ENCODE measurements at places on chromosomes 5 and 9.

DNA sequence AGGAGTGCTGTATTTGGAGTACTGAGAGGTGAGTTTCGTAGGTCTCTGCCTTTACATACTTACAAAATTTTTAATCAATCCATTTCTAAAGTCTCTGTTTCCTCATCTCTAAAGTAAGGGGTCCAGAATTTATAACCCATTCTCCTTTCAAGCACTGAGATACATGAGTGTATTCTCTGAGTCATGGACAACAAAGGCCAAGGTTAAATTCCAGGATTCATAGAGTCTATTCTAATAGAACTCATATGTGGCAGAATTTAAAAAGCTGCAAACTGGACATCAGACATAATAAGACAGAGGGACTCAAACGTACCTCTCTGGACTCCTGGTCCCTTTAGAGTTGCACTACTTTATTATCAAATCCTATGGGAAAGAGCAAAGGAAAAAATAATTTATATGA is 112.5 kb upstream of the SLIT3 start:
- no peak for DNase-seq

DNA sequence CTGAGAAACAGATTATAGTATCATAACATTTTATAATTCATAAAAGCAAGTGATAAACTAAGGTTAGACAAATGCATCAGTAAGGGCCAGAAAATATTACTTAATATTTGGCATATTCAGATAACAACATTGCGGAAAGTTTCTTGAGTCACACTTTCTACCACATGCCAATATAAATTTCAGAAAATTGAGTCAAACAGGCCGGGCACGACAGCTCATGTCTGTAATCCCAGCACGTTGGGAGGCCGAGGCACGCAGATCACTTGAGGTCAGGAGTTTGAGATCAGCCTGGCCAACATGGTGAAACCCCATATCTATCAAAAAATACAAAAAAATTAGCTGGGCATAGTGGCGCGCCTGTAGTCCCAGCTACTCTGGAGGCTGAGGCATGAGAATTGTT is 47.1 kb downstream of the SLC38A9 start:
- no peak for DNase-seq

DNA sequence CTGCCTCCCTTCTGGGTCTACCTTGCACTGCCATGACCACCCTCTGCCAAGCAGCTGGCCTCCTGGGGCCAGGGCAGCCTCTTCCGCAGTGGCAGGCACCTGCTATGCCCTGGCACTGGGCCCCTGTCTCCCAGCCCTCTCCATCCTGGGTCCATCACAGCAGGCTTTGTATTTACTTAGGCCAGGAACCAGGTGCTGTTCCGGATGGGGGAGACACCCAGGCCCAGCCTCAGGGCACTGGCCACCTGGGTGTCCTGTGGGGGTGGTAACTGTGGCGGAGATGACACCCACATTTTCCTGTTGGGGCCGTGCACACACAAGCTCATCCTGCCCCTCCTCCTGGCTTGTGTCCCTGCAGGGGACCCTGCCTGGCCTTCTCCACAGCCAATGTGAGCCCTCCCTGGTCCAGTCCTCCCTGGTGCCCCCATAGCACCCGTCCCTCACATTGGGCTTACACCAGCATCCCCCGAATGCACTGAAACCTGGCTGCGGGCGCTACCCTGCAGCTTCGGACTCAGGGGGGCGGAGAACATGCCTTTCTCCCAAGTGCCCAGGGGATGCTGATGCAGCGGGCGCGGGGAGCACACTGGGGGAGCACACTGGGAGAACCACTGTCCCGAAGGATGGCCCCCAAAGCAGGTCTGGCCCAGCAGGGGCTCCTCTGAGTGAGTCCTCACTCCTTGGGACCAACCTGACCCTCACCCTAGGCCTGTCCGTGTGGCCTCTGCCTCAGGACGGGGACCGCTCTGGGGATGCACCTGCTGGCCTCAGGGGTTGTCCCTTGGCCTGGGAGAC is 17.9 kb downstream of the FAM163B start:
- DNase-seq = no peak

GRCh38 chr5:159411115-159411514 is 80.8 kb upstream of the IL12B start:
- no peak for DNase-seq

DNA sequence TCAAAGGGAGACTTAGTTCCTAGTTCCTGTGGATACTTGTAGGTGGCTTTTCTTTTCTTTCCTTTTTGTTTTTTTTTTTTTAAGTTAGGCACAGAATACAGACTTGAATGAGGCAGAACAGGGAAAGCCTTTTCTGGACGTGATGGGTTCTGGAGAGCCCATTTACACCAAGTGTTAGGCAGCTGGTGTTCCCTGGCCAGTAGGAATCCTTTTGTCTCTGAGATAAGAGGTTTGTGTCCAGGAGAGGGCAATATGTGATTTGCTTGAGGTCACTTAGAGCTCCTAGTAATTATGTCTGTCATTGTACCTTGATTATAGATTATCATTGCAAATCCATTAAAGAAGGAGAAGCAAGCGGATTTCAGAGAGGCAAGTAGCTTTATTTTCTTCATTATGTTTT is 9.1 kb downstream of the MEGF10 start:
- no peak for DNase-seq

- no peak for DNase-seq
These were observed 12.7 kb upstream of the TMEM174 start for GRCh38 chr5:73160239-73160671.

DNA sequence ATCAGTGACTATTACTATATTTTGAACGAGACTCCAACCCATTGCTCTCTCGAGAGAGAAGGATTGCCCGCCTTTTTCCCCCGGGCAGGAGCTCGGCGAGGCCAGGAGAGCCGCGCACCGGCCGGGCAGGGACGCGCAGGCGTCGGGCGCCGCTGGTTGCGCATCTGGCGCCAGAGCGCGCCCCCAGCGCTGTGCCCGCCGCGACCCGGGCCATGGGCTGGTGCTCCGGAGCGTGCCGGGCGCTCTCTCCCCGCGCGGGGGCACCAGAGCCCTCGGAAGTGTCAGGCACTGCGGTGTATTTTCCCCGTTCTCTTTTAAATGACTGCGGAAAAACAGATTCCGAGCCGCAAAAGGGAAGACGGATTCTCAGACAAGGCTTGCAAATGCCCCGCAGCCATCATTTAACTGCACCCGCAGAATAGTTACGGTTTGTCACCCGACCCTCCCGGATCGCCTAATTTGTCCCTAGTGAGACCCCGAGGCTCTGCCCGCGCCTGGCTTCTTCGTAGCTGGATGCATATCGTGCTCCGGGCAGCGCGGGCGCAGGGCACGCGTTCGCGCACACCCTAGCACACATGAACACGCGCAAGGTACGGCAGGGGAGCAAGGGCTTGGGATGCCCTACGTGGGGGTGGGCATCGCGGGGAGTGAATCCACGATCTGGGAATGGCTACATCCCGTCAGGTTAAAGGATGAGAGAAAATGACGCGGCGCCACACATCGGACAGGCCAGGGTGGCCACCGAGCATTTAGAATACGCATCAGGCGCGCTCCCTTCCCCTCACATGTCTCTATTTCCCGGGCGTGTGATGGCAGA is 1.1 kb upstream of the NTRK2 start:
- DNase-seq = no peak

DNA sequence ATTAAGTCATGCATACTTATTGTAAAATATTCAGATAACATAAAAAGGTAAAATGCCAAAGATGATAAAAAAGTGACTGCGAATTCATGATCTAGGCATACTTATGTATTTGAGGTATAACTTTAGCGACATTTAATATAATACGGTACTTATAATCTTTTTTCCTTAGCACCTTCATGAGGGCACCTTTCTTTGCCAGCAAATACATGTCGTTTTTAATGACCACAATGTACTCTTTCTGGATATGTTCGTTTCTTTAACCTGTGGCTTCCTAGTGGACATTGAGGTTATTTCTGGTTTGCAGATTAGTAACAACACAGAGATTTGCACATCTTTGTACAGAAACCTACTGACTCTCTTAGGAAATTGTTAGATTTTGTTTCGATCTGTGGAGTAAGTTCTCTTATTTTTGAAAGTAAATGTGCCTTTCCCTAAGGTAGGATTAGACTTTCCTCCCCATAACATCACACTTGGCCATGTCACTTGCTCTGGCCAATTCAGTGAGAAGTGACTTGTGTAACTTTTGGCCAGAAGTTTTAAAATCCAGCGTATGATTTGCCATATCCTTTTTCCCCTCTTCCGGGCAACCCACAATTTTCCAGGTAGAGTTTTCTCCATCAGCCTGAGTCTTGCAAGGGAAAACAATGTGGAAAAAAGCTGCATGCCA is 24.4 kb downstream of the ANKRD33B start:
- DNase-seq = no peak

DNA sequence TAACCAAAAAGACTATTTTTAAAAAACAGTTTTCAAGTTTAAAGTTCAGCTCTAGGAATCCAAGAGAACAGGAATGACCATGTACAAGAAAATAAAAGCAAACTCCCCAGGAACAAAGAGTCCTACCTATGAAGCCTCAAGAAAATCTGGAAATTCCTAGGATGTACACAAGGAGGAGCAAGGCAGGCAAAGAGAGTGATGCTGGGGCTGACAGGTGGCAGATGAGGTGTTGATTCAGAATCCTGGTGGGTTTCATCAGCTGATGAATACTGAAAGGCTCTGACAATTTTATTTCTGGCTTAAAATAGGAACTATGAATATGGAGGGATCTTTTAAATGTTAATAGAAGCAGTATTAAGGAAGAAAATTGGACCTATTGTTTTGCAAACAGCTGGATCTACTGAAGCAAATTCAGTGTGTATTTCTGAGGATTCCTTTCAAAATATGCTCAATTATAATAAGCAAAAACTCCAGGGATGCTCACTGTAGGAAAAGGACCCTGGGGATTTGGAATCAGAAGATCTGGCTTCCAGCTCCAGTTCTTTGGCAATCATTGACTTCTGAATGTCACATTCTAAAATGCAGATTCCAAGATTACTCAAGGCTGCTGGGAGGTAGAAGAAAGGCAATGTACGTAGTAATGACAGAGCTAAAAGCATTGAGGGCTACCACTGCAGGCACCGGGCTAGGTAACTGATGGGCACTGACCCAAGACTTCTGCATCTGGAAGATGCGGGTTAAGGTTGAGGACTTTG is 28.0 kb upstream of the SH3RF2 start:
- no peak for DNase-seq

DNA sequence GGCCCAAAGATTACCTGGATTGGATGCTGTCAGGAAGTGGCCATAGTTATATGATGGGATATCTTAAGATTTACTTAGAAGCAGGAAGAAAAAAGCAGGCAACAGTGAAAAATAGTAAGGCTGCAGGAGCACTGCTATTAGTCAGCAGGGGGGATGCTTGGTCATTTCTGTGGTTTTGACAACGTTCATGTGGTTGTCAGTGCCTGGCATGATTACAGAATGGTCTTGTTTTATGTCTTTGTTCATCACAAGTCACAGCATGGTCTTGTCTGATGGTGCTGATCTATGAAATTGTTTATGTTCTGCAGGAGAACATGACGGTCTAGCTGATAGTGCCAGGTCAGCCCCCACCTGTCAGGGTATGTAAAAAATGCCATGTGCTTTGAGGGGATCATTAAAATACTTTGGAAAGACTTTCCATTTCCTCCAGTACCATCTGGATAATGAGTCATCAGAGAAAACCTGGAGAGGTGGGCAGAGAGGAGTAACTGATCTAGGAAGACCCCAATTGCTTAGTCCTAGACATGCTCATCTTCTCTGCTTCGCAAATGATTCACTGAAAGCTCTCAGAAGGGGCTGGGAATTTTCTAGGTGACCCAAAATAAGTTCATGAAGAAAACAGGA is 48.5 kb downstream of the PLGRKT start:
- no peak for DNase-seq

- no peak for DNase-seq
These were observed 1379.8 kb downstream of the MAT2B start for GRCh38 chr5:164885179-164885578.

- no peak for DNase-seq
These were observed 19.5 kb upstream of the GOLPH3 start for GRCh38 chr5:32193591-32193990.

DNA sequence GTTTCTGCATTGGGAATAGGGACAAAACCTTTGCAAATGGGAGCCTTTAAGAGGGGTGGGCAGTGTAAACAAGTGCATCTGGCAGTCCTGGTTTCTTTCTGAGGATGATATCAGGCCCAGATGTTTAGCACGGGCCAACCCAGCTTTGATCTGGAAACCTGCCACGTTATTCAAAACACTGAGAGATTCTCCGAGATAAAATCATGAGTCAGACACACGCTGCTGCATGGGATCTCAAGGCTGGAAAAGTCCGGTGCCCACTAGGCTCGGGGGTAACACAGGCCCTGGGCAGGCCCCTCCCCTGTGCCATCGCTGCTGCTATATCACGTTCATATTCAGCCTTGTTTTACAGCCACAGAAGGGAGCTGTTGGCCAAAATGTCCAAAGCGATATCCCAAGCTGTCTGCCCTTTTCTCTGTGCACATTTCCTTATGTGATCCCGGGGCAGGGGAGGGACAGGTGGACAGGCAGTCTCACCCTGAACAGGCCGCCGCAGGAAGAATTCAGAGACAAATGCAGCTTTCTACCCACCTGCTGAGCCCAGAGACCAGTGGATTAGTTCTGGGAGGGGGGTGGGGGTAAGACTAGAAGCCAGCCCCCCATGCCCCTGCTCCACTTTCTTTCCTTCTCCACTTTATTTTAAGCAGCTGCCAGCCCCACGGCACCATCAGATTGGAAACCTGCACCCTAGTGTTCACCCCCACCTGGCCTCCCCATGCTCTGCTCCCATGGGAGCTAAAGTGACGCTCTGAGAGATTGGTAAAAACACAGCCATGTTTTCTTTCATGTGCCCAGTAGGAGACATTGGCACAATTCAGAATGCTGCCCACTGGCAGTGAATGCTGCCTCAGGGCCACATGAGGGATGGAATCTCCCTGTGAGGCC is 63.1 kb downstream of the TMOD1 start:
- DNase-seq = no peak

- DNase-seq = no peak
These were observed 17.4 kb downstream of the ELOVL7 start for GRCh38 chr5:60826653-60827052.
